ENCODE measurements at places on chromosomes 2 and 18.

DNA sequence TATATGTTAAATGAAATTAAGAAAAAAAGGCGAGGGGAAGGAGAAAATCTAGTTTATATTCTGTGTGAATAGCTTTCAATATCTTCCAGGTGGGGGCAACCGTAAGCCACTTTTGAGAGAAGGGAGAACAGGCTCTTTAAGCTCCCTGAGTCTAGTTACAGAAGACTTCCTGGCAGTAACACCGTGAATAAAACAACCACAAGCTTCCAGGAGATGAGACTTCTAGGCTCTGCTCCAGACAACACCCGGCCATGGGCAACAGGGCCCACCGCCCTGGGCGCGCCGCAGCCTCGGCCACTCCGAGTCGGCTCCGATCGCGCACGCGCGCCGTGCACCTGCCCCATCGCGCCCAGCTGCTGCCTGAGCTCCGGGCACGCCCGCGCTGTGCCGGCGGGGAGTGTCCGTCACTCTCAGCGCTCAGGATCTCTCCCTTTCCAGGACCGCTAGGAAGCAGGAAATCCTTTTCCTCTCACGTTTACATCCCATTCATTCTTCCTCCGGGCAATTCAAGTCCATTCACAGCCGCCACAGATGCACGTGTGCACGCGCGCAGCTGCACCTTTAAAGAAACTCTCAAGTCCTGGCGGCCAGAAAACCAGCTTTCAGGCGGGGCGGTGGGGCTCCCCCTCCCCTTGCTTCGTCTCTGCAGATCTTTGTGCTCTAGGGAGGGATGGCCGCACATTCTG lies 19.4 kb upstream of the PAX3 start:
- no peak for DNase-seq

- DNase-seq = no peak
Measured at GRCh38 chr2:171237751-171238505, 77.2 kb upstream of the TLK1 start.

- no peak for DNase-seq
Measured at GRCh38 chr2:96807127-96807471, 9.0 kb upstream of the CNNM3 start.

- no peak for DNase-seq
Measured at GRCh38 chr2:71892423-71892730, 255.3 kb downstream of the CYP26B1 start.

- no peak for DNase-seq
Measured at GRCh38 chr2:85974390-85974789, 85.6 kb upstream of the ST3GAL5 start.

- no peak for DNase-seq
Measured at GRCh38 chr2:98828793-98829371, 98.0 kb upstream of the MGAT4A start.

GRCh38 chr2:23145460-23145859 lies 239.5 kb upstream of the KLHL29 start:
- DNase-seq = no peak

DNA sequence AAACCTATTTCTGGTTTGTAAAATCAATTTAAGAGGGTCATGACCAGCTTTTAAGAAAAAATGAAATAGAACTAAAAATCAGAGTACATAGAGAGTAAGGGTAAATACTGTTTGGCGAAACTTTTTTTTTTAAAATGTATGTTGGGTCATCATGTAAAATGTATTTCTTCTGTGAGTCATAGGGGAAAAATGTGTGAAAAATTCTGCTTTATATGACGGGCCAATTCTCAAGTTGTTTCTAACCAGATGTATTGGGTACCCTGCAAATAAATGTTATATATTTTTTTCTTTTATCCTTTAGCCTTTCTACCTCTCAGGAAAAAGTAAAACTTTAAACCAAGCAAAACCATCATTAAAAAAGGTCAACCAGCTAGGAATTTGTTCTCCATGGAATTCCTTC lies 13.9 kb downstream of the AFTPH start:
- no peak for DNase-seq

GRCh38 chr2:47339745-47340541 lies 63.0 kb upstream of the MSH2 start:
- no peak for DNase-seq

GRCh38 chr2:166417669-166418068 lies 41.9 kb upstream of the SCN9A start:
- DNase-seq = no peak

- DNase-seq = no peak
Measured at GRCh38 chr2:205321231-205321630, 361.1 kb upstream of the NRP2 start.

GRCh38 chr18:55592572-55592971 lies 4.6 kb upstream of the TCF4 start:
- no peak for DNase-seq

- DNase-seq = no peak
Measured at GRCh38 chr2:12071318-12071717, 324.9 kb downstream of the LPIN1 start.

DNA sequence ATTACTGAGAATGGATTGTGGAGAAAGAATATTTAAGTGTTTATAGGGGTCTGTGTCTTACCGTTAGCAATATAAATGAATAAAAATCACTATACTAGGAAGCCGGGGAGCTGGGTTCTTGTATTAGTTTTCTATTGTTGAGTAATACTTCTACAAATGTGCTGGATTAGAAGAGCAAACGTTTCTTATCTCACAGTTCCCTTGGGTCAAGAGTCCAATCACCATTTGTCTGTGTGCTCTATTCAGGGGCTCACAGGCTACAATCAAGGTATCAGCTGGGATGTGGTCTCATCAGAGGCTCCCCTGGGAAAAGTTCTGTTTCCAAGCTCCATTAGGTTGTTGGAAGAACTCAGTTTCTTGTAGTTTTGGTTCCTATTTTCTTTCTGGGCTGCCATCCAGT lies 790.9 kb downstream of the CNTNAP5 start:
- DNase-seq = no peak

- no peak for DNase-seq
Measured at GRCh38 chr2:211981451-211981850, 557.2 kb downstream of the ERBB4 start.

GRCh38 chr2:238009563-238009962 lies 42.7 kb downstream of the UBE2F start:
- no peak for DNase-seq

DNA sequence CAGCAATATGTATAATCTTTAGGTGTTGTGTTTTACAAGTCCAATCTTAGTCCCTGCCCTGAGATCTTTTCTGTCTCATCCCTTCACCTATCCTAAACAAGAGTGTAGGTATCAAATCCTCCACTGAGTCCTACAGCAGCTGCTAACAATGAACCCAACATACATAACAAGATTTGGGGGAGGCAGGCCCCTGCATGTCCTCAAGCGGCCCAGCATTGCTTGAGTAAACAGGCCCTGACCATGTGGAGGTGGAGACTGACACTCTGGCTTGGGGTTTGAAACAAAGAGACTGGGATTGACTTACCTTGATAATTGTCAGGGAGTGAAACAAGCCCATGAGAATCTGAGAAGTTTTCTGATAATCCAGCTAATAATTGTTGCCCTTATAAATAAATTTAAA lies 213.4 kb downstream of the STK39 start:
- DNase-seq = no peak

GRCh38 chr2:74239346-74239745 lies 40.9 kb downstream of the MTHFD2 start:
- DNase-seq = no peak

- DNase-seq = no peak
Measured at GRCh38 chr18:61589053-61589723, 256.0 kb downstream of the CDH20 start.

DNA sequence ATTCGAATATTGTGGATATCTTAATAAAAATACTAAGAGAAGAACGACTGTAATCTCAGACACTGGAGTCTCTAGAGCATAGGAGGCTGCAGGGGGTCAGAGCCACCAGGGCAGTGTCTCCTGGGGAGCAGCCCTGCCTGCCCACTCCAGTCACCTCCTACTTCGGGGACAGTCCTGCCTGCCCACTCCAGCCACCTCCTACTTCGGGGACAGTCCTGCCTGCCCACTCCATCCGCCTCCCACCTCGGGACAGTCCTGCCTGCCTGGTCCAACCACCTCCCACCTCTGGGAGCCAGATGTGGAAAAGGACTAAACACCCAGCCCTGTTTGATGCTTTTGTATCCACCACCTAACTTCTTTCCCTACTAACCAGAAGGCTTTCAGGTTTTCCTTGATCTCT lies 350.1 kb upstream of the SMIM21 start:
- no peak for DNase-seq

GRCh38 chr2:74658516-74658915 lies 4.5 kb downstream of the SEMA4F start:
- DNase-seq = no peak

- DNase-seq = no peak
Measured at GRCh38 chr2:171069286-171069956, 91.3 kb downstream of the TLK1 start.

DNA sequence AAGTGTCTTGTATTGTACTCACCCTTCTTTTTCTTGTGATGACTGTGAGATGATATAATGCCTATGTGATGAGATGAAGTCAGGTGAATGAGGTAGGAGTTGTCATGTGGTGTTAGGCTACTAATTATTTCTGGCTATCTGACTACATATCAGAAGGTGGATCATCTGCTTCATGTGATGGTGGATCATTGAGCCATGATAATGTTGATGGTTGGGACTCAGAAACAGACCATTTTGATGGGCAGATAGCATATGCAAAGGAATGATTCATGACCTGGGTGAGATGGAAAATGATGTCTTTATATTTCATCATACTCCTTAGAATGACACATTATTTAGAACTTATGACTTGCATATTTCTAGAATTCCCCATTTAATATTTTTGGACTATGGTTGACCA lies 19.5 kb downstream of the ANKRD30B start:
- DNase-seq = no peak

- DNase-seq = no peak
Measured at GRCh38 chr2:226658555-226658954, 141.1 kb downstream of the IRS1 start.

DNA sequence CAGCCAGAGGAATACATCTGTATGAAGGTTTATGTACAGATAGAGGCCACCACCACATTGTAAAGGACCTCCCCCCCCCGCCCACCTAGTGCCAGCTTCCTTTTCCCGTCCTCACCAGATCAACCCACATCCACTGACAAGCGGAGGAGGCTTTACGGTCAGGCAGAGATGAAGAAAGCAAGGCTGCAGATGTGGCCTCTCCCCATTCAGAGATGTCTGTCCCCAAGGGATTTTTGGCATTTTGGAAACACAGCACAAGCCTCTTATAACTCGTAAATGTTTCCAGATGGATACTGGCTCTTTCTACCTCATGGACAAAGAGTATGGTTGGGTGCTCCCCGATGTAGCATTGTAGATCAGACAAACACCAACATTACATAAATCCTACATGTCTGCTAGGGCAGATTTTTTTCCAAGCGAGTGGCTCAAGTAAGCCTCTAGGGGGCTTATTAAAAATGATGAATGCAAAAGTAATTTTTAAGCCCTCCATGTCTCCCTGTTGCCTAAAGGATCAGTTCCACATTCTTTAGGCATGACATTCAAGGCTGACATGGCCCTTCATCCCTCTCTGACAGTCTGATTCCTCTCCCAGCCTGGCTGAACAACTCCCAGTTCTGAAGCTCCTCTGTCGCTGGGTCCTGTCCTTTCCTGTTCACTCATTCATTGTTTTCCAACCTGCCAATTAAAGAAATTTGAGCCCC lies 11.7 kb downstream of the VIT start:
- DNase-seq = no peak

GRCh38 chr2:11569636-11570035 lies 35.8 kb downstream of the GREB1 start:
- no peak for DNase-seq

GRCh38 chr2:10422251-10422650 lies 25.9 kb downstream of the ODC1 start:
- no peak for DNase-seq

DNA sequence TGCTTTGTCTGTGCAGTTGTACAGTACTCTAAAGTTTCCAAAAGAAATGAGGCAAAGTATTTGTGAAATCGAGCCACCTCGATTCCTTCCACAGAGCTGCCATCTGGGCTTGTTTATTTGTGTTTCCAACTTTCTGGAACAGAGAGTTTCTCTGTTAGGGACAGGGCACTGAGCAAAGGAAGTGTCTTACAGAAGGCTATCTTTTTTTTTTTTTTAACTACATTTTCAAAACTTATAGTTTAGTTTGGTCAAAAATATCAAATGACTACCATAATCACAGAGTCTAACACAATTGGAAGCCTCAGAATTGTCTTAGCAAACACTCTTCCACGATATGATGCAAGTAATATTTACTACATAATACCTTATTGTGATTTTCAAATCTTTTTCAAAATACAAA lies 796 bp downstream of the RFTN2 start:
- no peak for DNase-seq

DNA sequence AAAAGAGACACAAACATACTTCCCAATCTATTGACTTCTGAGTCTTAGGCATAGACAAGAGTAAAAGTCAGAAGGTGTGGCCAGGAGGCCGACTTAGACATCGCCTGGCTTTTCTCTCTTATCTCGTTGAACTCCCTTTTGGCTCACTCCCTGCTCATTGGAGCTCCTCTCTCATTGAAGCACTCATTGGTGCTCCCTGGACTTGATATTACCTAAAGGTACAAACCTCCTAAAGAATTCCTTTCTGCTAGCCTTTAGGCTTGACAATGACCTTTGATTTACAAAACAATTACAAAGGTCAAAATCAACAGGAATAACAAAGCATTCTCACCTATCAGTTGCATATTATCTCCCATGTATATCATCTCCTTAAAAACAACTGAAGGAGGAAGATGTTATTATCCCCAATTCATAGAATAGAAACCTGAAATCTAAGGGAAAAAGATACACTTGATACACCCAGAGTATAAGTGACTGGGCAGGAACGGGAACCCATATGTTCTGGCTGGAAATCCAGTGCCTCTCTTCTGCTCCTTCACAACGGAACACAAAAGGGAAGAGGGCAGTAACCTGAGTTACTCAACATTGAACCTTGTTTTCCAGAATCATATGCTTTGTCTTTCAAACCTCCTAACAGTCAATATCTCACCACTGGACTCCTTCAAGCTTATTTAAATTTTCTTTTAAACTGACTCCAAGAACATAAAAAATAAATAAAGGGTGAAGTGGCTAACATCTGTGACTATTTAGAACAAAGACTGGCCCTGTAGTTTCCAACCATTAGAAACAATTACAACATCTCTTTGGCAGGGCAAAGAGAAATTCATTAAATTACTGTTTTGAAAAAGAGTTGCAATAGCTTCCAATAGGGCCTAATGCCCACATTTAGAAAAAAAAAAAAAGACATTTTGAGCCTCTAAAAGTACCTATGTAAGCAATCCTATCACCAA lies 1247.9 kb downstream of the LRP1B start:
- DNase-seq = no peak

DNA sequence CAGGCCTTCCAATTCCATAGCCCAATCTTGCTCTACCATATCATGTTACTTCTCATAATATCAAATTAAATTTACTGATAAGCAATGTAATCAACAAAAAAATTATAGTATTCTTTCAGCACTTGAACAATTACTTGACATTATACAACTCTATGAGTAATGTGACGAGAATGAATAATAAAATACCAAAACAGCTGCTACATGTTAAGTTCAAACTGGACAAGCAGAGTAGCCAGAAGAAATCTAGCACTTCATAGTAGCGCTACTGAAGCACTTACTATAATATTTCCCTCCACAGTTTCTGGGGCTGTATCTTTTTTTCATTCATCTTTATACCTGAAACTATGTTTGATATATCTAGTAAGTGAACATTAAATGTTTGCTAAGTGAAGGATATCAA lies 14.9 kb downstream of the PPP3R1 start:
- no peak for DNase-seq

GRCh38 chr18:77063260-77063659 lies 69.3 kb downstream of the MBP start:
- DNase-seq = no peak

Measured in stimulated activated CD8-positive, alpha-beta memory T cell treated with anti-CD3 and anti-CD28 coated beads, Interleukin-4, amount 100 ng/mL, for 4 hours (primary cell).